ENCODE measurements at places on chromosomes 13 and 19.

DNA sequence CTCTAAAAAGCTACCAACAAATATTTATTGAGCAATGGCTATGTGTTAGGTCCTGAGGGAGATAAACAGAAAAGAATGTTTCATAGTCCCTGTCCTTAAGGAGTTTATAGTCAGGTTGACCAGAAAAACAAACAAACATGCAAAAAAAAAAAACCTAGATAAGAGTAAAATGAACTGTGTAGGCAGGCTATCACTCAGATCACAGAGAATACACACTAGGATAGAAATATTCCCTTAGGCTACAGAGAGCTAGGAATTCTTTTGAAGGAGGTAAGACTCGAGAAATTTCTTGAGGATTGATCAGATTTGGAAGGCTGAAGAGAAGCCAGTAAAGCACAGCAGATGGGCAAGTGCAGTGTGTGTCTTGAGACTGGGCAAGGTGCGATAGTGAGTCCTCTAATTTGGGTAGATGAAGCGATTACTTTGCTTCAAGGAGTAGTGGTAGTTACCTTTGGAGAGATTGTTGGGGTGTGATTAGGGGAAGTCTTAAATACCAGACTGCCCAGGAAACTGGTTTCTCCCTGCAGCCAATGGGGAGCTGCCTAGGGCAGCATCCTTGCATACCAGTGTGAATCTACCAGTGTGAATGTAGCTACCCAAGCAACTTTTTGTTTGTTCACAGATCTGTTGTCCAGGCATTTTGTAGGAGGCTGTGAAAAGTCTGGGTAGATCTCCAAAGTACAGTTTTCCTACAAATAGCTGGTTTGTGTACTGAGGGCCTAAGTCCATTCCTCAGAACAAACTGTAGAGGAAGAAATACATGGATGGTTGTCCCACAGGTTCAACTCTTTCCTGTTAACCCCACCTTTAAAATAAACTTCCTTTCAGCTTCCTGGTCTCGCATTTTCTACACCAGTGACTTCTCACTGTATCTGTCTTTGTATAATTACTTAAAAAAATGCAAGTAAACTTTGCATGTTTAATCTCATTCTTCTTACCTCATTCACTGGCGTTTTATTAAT lies 314.1 kb downstream of the KLF5 start:
- no peak for DNase-seq

- no peak for DNase-seq
Measured at GRCh38 chr19:5104871-5105351, 136.0 kb downstream of the KDM4B start.

DNA sequence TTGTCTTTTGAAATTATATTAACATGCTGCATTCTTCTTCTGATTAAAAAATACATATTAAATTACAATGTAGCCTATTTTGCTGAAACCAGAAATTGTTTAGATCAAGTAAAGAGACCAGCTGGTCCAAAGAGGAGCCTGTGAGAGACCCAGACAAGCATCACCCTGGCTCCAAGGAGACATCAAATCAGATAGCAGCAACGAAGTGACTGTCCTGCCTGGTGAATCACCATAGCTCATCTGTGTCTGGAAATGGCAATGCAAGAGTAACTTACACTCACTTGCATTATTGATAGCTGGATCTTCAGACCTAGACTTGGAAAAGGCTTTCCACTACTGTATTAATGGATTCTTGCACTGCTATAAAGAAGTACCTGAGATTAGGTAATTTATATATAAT lies 169.1 kb downstream of the KCTD12 start:
- DNase-seq: no peak

- peak; percentile 16 for DNase-seq
Measured at GRCh38 chr13:99505814-99506269, 4.6 kb downstream of the TM9SF2 start.

GRCh38 chr13:112822851-112823250 lies 133.0 kb downstream of the ATP11A start:
- no peak for DNase-seq

GRCh38 chr13:44438234-44438579 lies 64.6 kb downstream of the SERP2 start:
- DNase-seq: no peak

- DNase-seq: no peak
Measured at GRCh38 chr13:113653264-113654174, 4.5 kb downstream of the ATP4B start.

- no peak for DNase-seq
Measured at GRCh38 chr13:40047322-40047771, 391.9 kb downstream of the COG6 start.
